Effector CD8-positive, alpha-beta T cell (primary cell): ENCODE measurements at places on chromosomes 12 and 14.

- DNase-seq = no peak
Observed at GRCh38 chr12:130948751-130949150, 5.0 kb upstream of the ADGRD1 start.

DNA sequence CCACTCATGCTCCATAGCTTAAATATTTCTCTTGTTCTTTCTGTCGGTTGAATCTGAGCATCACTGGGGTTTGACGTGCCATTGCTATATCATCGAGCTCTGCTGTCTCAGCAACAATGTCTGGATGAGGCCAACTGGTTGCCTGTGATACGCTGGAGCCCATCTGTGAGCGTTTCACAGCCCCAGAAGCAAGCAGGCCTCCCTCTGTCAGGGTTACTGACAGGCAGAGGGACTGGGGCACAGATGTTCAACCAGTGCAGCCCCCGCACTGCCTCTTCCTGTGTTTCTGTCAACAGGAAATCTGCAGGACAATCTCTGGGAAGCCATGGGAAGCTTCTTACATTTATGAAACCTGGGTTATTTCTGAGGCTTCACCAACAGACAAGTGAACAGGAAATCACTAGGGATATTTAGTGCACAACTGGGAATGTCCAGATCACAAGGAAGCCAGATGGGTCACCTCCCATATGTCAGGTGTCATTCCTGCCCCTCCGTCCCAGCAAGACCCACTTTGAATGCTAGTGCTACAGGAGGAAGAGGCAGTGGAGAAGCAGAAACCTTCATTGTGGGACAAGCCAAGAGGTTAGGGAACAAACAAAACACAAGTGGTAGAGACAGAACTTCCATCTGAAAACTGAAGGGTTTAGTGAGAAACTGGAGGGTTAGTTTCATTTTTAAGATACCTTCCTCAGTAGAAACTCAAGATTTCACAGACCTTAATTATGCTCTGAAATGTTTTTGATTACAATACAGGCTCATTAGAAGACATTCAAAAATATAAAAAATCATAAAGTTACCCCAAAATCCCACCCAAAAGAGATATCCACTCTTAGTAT, 24.1 kb downstream of the DMAC2L start:
- no peak for DNase-seq

DNA sequence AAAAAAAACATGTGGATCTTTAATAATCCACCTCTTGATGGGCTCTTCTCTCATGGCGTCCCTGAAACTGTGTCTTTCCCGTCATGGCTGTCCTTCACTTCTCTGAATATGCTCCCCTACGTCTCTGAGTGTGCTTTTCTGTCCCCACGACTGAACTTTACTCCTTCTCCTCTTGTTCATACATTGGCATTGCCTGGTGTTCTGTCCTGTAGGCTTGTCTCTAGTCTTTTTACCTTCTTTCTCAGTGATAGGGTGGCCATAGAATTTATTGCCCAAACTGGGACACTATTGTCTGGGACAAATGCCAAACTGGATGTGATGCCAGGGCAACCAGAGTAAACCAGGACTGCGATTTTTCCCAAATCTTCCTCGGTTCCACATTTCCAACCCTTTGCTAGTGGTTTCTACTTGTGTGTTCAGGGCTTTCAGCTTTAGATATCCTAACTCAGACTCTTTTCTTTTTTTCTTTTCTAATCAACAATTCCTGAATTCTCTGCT, 202.2 kb downstream of the ATP23 start:
- DNase-seq = no peak

DNA sequence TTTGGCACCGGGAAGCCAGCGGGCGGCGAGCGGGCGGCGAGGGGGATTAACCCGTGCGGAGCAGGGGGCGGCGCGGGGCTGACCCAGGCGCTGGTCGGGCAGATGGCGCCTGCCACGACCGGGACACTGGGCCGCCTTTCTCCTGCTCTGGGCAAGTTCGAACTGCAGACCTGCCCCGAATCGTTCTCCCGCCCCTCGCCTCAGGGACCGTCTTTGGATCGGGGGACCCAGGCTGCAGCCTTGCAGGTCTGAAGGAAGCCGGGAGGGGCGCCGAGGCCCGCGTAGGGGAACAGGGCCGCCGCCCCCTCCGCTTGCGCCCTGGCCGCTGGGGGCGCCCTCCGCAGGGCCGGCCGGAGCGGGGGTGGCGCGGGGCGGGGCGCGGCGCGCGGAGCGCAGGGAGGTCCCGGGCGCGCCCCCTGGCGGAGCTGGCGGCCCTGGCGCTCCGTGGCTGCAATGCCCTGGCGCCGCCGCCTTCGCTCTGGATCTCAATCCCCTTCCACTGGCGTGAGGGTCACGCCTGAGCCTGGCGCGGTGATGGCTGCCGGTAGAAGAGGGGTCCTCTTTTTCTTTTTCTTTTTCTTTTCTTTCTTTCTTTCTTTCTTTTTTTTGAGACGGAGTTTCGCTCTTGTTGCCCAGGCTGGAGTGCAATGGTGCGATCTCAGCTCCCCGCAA, 449 bp upstream of the LTBP2 start:
- DNase-seq = peak; percentile 74

DNA sequence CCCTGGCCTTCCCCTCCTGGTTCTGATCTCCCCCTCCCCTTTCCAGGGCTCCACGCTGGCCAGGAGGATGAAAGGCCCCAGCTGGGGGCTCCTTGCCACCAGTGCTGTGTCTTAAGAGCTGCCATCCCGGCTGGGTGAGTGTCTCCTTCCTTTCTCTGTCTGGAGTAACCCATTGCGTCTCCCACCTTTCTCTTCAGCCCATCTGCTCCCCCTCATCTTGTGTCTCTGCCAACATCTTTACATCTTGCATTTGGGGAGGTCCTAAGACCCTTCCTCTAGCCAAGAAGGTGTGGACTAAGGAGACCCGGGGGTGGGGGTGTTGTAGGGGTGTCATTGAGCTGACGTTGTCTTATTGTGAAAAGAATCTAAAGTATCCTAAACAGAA, 505 bp downstream of the BCL2L2 start:
- DNase-seq = no peak

DNA sequence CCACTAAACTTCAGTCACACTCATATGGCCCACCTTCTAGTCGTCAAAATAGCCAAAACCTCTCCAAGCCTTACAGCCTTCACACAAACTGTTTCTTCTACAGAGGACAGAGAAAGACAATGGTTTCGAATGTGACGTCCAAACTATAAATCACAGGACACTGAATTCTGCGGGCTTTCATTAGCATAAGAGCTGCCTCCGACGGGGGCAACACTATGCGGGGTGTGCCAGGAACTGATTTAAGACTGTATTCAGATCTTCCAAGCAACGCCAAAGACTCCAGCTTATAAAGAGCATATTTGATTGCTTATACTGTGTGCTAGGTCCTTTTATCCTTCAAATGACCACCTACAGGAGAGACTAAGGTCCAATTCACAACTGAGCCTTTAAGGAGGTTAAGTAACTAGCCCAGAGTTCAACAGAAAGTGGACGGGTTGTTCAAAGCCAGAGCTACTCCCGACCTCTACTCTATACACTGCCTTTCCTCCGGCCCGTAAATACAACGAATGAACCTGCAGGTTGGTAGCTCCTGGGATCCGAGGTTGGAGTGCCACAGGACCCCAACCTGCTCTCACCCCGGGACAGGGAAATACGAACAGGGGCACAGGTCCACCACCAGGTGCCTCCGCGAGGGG, 575 bp downstream of the L2HGDH start:
- DNase-seq = no peak

DNA sequence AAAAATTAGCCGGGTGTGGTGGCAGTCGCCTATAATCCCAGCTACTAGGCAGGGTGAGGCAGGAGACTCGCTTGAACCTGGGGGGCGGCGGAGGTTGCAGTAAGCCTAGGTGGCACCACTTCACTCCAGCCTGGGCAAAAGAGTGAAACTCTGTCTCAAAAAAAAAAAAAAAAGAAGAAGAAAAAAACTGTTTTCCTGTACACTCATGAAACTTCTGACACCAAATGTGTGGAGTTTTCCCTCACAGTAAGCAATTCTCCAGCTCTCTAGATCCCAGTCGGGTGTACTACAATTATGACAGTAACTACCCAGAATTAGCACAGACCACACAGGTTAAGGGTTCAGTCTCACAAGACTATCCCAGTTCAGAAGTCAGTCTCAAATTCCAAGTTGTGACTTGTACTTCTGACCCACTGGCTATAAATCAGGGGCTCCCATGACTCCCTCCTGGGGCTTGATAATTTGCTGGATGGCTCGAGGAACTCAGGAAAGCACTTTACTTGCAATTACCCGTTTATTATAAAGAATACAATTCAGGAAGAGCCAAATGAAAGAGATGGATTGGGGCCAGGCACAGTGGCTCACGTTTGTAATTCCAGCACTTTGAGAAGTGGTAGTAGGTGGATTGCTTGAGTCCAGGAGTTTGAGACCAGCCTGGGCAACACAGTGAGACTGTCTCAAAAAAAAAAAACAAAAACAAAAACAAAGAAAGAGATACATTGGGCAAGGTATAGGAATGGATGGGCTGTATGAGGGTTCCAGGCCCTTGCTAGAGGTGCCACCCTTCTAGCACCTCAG, 12.4 kb upstream of the ARF6 start:
- no peak for DNase-seq

GRCh38 chr12:132279184-132279889, 50.1 kb downstream of the GALNT9 start:
- no peak for DNase-seq

DNA sequence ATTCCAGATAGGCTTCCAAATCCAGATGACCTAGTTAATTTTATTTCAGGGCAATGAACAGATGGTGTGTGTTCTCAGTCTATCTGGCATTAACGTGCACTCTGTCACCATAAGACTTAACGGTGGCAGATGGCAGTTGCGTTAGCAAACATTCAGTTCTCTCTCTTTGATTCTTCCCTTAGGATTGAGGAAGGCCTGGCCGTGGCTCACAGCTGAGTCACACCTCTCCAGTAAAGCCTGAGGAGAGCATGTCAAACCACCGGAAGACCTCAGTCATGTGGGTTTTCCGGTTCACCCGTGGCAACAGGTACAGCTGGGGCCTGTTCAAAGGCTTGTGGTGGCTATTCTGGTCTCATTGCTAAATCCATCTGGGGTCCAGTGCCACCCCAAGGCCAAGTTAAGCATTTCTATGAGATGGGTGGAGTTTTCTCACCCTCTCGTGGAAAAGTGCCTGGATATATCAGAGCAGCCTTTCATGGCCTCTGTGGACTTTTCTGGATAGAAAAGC, 545.1 kb upstream of the ATP2B1 start:
- DNase-seq = no peak

- no peak for DNase-seq
Observed at GRCh38 chr12:1634149-1634548, 5.1 kb downstream of the WNT5B start.

DNA sequence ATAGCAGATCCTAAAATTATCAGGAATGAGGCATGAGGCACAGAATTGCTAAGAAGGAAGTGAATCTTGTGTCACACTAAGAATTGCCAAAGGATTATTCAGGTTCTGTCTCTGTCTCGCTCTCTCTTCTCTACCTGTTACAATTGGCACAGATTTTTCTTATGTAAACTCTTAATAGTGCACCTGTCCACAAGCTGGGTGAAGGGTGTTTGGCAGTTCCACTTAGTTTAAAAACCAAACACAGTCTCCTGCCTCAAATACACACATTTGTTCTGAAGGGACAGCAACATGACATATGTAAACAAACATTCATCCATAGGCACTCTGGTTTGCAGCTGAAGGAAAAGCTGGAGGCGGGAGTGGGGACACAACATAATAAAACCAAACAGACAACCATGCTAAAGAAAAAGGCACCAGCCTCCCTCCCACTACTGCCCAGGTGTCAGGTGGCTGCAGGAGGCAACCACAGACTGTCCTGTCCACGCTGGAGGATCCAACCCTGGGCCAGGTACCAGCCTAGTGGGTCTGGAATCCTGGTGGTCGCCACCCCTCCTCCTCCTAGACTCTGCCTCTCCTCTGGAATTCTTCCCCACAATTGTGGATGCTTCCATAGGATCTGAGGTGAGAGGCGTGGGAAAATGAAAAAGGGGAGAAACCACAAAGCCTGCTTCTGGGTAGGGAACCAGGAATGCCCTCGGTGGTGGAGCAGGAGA, 81.2 kb downstream of the TMEM260 start:
- no peak for DNase-seq

- no peak for DNase-seq
Observed at GRCh38 chr12:62530596-62530995, 64.0 kb downstream of the MON2 start.

GRCh38 chr12:116962197-116962596, 51.4 kb downstream of the FBXW8 start:
- DNase-seq = no peak

DNA sequence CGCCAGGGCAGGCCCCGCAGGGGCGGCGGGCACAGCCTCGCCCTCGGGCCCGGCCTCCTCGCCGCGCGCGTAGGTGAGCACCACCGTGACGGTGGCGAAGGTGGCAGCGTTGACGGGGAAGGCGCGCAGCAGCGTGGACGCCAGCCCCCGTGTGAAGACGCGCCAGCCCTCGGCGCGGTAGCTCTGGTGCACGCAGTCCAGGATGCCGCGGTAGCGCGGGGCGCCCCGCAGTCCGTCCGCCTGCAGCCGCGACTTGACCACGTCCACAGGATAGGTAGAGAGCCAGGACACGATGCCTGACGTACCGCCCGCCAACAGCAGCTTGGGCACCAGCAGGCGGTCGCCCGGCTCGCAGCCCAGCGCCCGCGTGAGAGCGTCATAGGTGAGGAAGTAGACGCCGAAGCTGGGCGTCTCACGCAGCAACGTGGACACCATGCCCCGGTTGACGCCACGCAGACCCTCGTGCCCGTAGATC, 13.9 kb downstream of the SLC25A29 start:
- no peak for DNase-seq

GRCh38 chr14:45651890-45652289, 398.9 kb upstream of the MIS18BP1 start:
- DNase-seq = no peak

DNA sequence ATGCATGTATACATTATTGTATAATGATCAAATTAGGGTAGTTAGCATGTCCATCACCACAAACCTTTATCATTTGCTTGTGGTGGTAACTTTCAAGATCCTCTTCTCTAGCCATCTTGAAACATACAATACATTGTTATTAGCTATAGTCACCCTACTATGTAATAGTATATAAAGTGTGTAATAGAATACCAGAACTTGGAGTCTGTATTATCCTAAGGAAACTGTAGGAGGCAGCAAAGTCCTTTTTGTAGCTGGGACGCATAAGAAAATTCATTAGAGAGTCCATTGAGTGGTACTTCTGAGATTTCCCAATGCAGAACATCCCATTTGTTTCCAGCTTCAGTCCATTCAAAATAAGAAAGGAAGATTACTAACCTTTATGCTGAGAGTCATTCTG, 325.9 kb upstream of the LRFN5 start:
- no peak for DNase-seq

- DNase-seq = no peak
Observed at GRCh38 chr14:45434221-45434620, 181.2 kb upstream of the MIS18BP1 start.

DNA sequence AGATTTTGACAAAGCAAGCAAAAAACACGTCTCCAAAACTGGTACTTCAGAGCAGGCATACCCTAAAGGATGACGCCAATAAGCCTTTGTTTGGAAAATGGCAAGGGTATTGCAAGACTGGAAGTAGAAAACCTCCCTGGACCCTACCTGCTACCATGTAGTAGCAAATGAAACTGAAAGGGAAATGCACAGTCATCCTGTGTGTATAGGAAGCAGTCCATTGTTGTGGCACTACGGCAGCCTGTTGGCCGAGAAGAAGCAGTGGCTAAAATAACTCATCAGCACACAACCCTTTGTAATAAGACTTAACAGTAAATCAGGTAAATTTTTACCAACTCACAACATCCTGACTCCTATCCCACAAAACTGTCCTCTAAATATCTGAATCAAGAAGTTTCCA, 386.4 kb downstream of the RGS6 start:
- DNase-seq = no peak

- peak; percentile 54 for DNase-seq
Observed at GRCh38 chr14:68782091-68782981, 10.5 kb downstream of the ZFP36L1 start.
